ENCODE measurements at places on chromosomes 13 and 19.

DNA sequence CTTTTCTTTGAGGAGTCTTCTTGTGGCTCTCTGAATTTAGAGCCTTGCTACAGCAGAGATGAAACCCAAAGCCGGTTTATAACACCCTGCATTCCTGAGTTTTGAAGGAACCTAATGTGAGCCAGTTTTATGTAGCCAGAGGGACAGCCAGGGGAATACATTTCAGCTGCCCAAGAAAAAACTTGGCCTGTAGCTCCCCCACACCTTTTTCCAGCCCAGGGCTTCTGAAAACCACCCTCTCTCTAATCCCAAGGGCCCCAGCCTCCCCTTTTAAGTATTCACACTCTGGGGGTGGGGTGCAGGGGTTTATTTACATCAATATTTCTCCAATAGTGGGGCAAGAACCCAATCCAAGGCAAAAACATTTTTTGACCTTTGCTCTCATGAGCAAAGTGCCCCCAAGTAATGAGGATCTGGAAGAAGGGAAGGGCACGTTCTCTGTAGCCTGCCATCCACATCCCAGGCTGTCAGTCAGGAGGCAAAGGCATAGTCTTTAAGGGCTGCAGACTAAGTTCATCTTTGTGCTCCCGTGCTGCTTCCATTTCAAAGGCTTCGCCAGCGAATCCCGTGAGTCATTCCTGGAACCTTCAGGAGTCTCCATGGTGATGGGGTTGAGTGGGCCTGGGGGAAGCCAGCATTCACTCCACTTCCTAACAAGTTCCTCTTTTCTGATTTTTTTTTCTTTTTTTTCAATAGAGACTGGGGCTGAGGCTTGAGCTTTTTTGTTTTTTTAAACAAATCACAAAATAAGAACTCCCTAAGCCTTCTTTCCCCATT is 33.2 kb upstream of the MEDAG start:
- no peak for DNase-seq

- no peak for DNase-seq
These were observed 49.3 kb upstream of the GPR183 start for GRCh38 chr13:99356262-99357091.

DNA sequence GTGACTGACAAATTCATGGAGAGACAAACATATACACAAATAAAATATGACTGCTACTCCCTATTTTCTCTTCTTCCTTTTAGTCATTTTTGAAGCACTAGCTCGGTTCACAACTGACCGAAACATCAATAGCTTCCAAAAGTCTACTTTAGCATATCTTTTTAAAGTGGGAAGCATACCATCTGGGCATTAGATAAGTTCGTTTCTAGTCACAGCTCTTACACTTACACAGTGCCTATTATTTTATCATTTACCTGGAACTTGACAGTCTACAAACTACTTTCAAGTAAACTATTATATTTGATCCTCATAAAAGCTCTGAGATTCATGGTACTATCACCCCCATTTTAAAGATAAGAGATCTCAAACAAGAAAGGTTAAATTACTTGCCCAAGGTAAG is 458.5 kb downstream of the LMO7 start:
- no peak for DNase-seq

DNA sequence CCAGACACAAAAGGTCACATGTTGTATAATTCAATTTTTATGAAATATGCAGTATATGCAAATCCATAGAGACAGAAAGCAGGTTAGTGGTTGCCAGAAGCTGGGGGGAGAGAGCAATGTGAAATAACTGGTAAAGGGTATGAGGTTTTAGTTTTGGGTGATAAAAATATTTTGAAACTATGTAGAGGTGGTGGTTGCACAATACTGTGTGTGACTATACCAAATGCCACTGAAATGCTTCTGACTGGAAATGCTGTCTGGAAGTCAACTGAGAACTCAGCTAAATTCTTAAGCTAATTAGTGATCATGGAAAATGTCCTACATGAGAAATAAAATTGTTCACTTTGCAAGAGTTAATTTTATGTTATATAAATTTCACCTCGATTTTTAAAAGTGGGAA is 65.3 kb upstream of the RXFP2 start:
- no peak for DNase-seq

- no peak for DNase-seq
These were observed 79.3 kb upstream of the TEX29 start for GRCh38 chr13:111241006-111241755.

DNA sequence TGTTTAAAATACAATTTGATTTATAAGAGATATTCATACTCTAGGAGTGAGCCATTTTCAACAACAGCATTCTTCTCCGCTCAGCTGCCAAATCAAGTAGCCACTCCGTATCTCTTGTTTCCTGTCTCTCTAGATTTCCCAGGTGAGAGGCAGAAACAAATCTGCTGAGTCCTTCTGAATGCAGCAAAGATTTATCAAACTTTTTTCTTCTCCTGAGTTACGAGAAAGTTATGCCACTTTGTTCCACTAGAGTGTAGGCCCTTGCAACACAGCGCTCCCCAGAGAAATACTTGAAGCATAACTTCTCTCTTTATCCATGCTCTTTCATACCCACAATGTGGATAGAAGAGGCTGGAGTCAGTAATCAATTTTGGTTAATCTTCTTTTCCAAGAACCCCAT is 1960.8 kb downstream of the OLFM4 start:
- DNase-seq, result no peak

DNA sequence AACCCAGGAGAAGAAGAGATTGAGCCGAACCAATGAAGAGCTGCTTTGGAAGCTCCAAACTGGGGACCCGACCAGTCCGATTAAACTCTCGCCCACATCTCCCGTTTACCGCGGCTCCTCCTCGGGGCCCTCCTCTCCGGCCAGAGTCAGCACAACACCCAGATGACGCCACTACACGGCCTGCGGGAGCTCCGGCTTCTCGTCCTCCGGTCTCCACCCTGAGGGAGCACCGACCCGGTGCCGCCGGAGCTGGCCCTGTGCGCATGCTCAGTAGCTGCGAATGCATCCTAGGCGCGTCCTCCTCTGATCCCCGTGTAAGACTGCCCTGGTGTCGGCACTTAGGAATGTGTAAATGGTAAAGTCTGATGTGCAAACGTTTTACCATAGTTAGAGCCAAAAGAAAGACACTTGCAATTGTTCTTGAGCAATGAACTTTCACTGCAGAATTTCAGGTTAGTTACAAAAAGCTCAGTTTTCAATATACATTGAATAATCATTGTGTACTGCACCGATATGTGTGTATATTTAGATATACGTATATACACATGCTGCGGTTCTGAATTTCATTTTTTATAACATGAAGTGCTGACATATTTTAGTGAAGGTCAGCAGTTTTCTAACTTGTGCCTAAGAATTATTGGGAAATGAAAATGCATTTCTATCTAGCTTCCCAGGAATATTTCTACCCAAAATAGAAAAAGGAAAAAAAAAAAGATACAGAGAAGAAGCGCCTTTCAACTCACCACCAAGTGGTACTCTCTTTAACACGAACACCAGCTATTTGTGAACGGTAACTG is 92.2 kb downstream of the SLC7A1 start:
- DNase-seq, result no peak

GRCh38 chr13:82011355-82011754 is 1670.4 kb upstream of the SPRY2 start:
- no peak for DNase-seq

- peak; percentile 55 for DNase-seq
These were observed 911 bp downstream of the ENOX1 start for GRCh38 chr13:43785650-43786471.

DNA sequence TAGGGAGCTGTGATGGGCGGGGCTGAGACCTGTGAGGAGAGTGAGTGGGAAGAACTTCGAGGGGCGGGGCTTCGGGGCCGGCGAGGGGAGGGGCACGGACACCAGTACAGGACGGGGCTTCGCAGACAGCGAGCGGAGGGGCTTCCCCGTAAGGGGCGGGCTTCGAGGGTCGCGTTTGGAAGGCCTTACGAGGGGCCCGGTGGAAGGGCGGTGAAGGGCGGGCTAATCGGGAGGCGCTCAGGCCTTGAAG is 4.1 kb upstream of the EMP3 start:
- DNase-seq, result peak; percentile 95
